Heart left ventricle (tissue), 16 donors: ENCODE measurements at places on chromosomes 5 and 9. TPM values are rescaled to one million over a fixed set of nuclear protein-coding genes. Genes with fewer than 3 reads are reported as not detected.

GRCh38 chr9:127946728-127947127 lies 9.1 kb upstream of the DPM2 start:
- DNase-seq: no peak

DNA sequence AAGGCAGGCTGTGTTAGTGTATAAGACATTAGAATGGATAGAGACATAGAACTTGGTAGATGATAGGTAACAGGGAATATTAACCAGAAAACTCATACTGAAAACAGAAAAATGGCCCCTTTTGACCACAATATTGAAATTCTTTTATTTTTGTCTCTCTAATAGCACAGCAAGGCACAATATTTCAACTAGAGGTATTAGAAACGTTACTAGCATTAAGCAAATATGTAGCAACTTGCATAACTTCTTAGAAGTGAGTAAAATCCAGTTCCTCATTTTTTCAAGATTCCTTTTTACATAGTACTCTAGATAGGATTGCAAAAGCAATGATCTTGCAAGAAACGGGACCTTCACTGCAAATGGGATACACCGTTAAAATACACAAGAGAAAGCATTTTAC lies 102.7 kb upstream of the VCAN start:
- no peak for DNase-seq

- no peak for DNase-seq
These were observed 43.2 kb upstream of the IL7R start for GRCh38 chr5:35813521-35813920.

DNA sequence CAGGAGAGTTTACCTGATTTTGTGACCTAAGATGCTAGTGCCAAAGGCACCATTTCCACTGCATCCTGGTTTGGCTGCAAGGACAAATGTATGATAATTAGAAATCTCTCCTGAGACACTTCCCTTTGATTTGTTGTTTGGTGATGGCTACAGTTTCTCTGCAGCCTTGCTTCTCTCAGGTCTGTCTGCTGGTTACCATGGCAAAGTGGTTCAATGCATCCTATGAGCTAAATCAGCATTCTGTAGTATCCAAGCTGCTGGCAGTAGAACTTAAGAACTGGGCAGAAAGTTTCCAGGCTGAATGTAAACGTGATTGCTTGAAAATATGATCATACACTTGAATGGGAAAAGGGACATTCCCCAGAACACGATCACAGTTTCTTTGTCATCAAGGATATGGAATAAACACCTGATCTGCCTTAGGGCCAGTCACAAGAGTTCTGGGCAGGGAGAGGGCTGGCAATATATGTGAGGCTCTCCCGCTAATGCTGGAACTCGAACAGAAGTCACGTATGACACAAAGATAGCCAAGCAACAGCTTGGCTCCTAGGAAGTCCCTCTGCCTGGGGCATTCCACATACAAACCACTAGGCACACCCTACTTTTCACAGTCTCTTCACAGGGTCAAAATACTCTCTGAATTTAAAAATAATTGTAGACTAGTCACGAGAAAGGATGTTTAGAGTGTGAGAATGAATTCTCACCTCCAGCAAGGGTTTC lies 138.1 kb upstream of the GRAMD2B start:
- DNase-seq: no peak

- DNase-seq: no peak
These were observed 240.8 kb downstream of the FSTL4 start for GRCh38 chr5:133371371-133372155.

DNA sequence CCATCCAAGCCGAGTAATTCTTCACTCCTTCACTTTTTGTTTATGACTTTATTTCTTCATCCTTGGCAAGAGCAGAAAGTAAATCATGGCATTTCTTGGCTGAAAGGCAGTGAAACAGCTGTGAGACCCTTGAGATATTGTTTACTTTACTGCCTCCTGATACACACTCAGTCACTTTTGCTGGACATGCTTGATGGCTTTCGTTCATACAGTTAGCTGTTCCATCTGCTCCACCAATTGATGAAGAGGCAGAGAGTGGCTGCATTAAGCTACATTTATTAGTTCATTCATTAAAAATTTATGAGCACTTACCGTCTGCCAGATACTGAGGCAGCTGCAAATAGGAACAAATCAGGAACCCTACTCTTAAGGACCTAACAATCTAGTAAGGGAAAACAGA lies 184.4 kb upstream of the OR13F1 start:
- DNase-seq: no peak

GRCh38 chr5:177455661-177456590 lies 9.3 kb downstream of the PRR7 start:
- peak; percentile 93 for DNase-seq

GRCh38 chr9:4138180-4138579 lies 161.7 kb downstream of the GLIS3 start:
- no peak for DNase-seq

GRCh38 chr5:79694183-79694582 lies 4.5 kb downstream of the CMYA5 start:
- DNase-seq: no peak

DNA sequence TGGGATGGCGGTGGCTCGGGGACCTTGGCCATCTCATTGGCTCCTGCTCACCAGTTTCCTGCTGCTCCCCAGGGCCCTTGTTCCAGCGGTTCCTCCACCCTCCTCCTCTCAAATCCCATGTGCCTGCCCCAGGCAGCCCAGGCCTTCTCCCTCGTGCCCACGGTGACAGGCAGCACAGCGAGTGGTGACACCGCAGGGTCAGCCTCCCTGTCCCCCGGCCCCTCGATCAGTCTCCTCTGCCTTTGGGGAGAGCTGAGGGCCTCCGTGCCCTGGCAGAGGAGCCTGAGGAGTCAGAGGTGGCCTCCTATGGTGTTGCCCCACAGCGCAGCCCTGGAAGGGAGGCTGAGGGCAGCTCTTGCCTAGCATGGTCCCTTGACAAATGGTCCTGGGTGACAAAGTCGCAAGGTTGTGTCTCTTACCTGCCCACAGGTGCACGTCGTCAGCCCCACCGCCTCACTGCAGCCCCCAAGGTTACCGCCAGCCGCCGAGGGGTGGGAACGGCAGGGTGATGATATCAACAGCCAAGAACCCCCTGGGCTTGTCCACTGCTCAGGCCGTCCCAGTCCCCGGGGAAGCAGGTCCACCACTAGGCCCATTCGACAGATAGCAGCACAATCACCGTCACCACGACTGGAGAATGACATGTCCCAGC lies 49.8 kb downstream of the NEK6 start:
- DNase-seq: no peak

DNA sequence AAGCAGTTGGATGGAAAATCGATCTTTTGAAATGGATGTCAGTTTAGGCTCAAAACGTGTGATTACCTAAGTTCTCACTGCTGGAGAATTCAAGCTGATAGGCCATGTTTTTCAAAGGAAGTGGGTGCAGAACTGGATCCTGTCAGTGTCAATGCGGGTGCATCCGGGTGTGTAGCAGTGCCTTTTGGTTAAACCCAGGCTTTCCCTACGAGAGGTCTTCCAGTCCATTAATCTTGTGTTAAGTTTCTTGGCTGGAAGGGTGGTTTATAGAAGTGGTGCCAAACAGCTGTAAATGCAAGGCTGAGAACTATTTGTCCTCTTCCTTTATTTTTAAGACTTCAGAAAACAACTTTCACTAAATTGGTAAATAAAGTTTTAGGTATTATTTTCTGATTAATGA lies 71.9 kb downstream of the DAPK1 start:
- no peak for DNase-seq

DNA sequence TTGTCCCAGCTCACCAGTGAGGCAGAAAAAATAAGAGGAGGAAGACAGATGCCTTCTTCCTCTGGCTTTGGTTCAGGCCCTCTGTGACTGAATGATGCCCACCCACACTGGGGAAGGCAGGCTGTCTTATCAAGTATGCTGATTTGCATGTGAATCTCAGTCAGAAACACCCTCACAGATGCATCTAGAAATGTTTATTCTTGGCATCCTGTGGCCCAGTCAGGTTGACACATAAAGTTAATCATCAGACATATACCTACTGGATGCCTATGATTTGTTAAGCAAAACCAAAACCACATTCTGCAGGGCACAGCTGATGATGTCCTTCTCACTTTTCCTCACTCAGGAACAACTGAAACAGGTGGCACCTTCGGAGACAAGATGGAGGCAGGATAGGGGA lies 243.4 kb upstream of the KCNN2 start:
- DNase-seq: no peak

DNA sequence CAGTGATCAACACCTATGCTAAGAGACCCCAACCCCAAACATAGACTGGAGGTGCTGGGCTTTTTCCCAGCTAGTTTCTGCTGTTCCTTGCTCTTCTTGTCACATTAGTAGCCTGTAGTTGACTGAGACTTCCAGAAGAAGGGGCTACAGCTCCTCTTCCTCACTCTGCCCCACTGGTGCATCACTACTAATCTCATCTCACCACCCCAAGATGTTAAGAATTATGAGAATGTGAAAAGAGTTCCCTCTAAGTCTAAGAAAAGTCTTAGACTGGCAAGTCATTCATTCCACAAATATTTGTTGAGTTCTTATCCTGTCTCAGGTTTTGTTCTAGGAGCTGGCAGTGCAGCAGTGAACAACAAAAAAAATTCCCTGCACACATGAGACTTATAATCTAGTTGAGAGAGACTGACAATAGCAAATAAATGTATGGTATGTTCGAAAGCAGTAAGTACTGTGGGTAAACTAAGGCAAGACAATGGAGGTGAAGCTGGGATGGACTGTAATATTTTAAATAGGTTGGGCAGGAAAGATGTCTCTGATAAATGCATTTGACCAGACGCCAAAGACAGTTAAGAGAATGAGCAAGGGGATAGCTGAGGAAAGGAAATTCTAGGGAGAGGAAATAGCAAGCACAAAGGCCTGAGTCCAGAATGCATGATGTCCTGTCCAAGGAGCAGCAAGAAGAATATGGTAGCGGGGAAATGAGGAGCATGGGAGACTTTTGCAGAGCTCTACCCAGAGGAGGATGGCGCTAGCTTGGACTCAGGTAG lies 92.3 kb downstream of the PTCD2 start:
- no peak for DNase-seq

DNA sequence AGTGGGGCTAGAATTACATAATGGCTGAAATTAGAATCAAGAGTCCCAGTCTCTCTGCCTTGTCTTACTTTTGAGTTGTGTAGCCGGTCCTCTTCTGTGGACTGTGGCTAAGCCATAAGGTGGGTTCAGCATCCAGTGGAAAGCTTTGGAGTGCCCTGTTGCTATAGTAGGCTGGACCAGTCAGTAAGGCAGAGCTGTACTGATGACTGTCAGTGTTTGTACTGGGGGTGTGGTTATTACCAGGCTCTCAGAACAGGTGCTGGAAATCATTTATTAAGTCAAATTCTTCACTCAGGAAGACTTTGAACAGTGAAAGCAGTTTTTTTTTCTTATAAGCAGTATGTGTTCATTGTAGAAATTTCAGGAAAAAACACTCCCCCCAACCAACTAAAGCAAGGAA lies 129.4 kb downstream of the ZSWIM6 start:
- no peak for DNase-seq

DNA sequence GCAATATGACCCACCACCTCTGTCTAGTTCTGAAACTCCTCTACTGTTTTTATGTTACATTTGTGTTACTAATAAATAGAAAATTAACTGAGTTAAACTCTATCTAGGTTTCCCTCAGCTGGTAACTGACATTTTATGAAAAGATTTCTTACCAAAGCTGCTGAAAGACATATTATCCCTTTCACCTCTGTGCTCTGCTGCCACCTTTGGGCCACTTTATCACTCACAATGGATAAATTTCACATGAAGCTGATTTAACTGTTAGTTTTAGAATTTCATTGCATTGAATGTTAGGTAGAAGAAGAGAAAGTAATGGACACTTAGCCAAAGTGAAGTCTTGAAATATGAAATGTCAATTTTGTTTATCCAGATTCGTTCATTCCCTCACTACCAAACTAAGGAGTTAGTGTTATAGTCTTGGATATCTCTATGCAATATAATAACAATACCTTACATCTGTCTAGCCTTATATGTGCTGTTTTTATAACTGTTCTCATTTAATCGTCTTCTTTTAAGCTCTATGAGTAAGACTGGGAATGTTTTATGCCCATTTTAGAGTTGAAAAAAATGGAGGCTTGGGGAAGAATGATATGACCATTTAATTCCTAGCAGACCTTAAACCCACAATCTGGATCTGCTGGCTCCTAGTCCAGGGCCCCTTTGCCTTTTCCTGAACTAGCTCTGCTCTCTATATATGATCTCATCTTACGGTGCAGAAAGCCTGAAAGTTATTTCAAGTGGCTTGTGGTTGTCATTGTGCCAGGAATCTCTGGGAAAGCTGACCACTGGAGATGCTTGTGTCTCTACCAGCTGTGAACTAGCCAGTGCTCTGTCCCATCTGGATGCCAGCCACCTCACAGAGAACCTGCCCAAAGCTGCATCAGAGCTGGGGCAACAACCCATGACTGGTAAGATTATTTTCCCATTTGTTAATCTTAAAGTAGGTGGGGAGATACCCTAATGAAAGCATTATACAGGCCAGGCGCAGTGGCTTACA lies 97.1 kb downstream of the GOLPH3 start:
- no peak for DNase-seq

GRCh38 chr5:6508931-6509330 lies 60.3 kb downstream of the UBE2QL1 start:
- DNase-seq: no peak

DNA sequence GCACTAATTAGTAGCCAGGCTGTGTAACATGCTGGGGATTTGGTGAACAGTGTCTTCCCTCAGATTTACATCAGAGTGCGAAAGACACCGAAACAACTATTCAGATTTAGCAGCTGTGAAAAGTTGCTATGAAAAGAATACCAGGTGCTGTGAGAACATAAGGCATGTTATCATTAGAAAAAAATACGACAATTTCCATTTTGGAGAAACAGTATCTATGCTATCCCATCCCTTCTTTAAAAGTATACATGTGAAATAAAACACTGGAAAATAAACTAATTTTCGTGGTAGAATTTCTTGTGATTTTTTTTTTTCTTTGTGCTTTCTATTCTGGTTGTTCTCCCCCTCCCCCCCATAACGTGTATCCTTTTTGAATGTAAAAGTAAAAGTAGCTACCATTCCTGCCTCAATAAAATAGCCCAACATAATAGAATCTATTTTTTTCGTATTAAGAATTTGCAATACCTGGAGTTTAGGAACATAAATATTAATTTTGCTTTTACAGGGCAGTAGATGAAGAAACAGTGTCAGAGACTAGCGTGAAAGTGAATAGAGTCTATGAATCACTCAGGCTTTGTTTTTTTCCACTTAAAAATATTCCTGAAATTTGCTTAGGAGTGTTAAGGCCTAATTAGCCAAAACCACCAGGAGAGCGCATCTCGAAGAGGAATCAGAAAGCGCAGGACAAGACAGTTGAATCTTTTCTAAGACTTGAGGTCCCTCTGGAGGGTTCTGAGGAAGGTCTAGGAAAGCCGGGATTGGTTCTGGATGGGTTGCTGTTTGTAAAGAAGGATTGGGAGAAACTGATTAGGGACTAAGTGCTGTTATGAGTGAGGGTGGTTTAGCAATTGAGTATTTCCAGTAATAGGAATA lies 813 bp upstream of the SLU7 start:
- no peak for DNase-seq

ADGRV1 gene
- not detected for total RNA-seq

CDKN2B-AS1 gene
- 0.54 TPM for total RNA-seq

SPATA31D1 gene
- not detected for total RNA-seq

KCNV2 gene
- total RNA-seq: not detected

FOXD4L6 gene
- total RNA-seq: not detected

GPX3 gene
- total RNA-seq: 994 TPM

LPCAT1 gene
- total RNA-seq: 8.2 TPM

GDNF gene
- 0.36 TPM for total RNA-seq

NFIB gene
- 80.9 TPM for total RNA-seq

CNOT8 gene
- 34.6 TPM for total RNA-seq
